Cardiac fibroblast (primary cell): ENCODE measurements at places on chromosomes 1 and 21.
A peak's percentile ranks its signal among the peaks of the same experiment; 100 is the strongest.

- DNase-seq, result no peak
Measured at GRCh38 chr1:37616330-37616729, 18.4 kb downstream of the RSPO1 start.

- DNase-seq, result no peak
Measured at GRCh38 chr1:6902153-6902552, 116.9 kb downstream of the CAMTA1 start.

GRCh38 chr1:9724706-9725476 lies 73.4 kb downstream of the PIK3CD start:
- peak; percentile 57 for DNase-seq

DNA sequence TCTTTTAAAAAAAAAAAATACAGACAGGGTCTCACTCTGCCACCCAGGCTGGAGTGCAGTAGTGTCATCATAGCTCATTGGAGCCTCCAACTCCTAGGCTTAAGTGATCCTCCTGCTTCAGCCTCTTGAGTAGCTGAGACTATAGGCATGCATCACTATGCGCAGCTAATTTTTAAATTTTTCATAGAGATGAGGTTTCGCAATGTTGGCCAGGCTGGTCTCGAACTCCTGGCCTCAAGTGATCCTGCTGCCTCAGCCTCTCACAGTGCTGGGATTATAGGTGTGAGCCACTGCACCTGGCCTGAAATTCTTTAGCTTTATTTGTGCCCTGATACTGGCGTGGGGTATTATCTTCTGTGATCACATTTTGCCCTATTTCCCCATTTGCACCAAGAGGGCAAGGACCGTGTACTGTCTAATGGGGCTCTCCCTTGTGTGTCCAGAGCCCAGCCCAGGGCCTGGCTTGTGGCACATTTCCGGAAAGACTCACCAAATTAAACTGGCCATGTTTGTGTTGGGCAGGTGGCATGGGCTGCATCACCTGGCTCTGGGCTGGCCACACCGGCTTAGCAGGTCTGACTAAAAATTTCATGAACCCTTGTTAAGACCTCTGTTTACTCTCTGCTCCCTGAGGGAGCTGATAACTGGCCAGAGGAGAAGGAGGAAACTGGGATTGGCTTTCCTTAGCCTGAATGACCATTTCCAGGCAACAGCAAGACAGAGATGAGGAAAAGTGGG lies 32.2 kb downstream of the TRIM62 start:
- DNase-seq, result no peak
